Fibroblast of skin of abdomen (primary cell): ENCODE measurements at places on chromosomes 4 and X.
A peak's percentile ranks its signal among the peaks of the same experiment; 100 is the strongest.

DNA sequence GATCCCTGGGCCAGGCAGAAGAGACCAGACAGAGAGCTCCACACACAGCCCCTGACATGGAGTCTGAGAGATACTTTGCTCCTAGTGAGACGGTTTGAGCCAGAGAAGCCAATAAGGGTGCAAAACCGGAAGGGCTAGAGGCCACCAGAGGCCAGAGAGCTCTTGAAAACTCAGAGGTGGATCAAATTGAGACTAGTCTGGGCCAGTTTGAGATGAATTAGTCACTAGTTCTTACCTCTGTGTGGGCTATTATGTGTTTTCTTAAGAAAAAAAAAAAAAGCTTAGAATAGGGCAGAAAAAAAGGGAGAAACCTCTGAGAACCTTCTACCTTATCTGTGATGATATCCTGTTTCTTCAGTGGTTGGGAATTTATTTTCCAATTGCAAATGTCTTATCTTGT lies 110.4 kb upstream of the EDNRA start:
- DNase-seq, result no peak

- DNase-seq, result no peak
Measured at GRCh38 chrX:63664083-63664482, 120.9 kb downstream of the ARHGEF9 start.

DNA sequence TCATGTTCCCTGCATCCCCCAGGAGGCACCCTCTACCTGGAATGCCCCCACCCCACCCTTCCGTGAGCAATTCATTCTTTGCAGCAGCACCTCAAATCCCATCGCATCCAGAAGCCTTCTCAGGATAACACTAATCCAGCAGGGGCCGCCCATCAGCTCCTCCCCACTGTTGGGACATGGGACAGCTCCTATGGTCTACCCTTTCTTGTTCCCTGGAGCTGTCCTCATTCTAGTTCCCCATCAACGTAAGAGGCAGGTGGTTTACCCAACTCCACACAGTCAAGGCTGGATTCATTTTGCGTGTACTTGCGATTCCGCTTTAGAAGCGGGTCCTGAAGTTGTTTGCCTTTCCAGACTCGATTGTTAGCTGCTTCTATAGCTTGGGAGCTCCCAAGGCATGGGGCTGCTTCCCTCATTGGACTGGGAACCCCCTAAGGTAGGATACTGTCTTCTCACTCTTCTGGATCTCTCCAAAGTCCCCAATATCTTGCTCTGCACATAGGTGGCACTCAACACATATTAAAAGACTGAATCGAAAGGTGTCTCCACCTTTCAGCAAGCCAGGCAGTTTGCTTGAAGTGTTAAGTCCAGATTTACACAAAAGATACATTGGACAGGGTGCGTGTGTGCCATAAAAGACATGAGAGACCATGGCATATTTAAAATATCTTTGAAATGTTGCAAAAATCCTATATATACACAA lies 942 bp upstream of the APLN start:
- no peak for DNase-seq

DNA sequence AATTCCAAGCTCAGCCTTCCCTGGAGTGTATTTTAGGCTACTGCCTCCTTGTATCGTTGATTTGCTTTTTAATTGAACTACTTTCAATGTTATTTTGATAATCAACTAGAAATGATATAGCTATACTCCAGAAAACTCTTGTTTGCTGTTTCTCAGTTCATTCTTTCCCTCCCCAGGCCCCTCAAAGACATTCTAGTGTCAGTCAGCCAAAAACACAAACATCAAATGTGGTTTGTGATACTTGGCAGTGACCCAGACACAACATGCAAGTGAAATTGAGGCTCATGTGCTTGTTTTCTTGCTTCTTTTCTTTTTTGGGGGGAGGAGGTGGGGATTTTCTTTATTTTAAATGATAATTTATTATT lies 7.6 kb downstream of the FAT4 start:
- peak; percentile 55 for DNase-seq

DNA sequence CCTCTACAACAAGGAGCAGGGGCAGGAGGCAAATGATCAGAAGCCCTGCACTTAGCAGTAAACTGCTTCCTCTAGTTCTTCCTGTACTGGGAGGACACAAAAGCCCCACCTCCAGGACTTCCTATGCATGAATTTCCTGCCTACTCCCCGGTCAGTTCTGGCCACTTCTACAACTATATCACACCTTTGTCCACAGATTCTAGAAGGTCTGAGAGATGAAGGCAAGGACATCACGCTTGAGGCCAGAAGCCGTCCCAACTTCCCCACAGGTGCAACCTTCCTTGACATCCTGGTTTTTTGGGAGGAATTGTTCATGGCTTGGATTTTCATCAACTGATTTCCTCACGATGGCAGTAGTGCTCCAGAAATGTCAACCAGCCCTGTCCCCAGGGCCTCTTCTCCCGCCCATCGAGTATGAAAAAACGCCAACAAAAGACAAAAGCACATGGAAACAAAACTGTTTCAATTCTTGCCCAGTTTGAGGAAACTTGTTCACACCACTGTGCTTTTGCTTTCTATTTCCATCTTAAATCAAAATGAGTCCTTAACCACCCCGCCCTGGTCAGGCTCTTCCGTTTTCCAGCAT lies 206.5 kb upstream of the STK26 start:
- DNase-seq, result no peak

DNA sequence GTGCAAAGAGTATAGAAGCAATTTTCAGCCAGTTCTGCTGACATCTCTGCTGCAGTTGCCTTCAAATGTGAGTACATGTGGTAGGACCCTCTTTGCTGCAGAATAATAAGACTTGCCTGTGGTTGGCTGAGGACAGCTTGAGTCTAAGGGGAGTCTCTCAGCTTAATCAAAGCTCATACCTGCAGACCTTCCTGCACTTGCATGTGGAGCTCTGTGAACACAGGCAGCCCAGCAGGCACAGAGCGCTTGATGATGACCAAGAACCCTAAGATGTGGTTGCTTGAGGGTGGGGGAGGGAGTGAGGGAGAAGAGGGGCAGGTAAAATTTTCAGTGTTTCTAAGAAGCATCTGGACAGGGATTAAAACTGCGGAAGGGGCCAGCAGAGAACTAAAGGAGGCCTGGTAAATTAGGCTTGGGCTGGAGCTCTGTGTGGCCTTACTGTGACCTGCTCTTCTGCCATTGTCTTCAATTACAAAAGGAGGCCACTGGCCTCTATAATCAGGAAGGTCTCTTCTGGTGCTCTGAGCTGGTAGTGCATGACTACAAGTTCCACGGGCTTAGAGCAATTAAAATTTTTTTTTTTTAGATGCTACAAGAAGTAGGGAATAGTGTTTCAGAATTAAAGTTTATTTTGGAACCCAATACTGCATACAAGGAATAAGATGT lies 59.9 kb upstream of the CHRNA9 start:
- no peak for DNase-seq

- no peak for DNase-seq
Measured at GRCh38 chr4:101970547-101971155, 180.1 kb downstream of the BANK1 start.

- no peak for DNase-seq
Measured at GRCh38 chr4:71584585-71584984, 199.3 kb downstream of the GC start.

- DNase-seq, result no peak
Measured at GRCh38 chr4:82501154-82501442, 60.7 kb downstream of the TMEM150C start.

DNA sequence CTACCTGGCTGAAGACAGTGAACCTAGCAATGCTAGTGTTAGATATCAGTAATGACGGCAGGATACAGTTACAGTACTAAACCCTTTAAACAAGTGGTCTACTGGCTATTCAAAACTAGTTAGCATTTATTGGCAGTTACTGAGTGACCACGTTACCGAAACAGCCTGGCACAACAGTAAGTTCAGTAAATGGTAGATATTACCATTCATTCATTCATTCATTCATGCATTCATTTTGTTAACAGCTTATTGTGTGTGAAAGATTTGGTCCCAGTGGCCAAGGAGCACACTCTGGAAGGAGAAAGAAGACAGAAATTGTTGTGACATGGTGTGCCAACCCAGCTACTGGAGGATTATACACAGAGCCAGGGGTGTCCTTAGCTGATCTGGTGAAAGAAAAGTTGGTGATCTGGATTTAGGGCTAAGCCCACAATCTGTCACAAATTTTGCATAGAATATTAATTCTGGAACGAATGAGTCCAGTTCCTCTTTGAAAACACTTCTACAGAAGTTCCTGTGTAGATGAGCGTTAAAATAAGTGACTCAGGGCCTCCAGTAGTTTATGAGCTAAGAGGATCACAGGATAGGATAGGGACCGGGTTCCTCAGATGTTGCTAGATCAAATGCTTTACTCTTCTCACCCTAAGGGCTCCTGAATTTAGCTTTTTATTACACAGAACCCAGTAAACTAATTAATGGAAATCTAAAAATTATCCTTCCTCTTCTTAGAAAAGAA lies 179.1 kb downstream of the CBR4 start:
- no peak for DNase-seq

GRCh38 chr4:86530183-86530582 lies 63.9 kb upstream of the PTPN13 start:
- DNase-seq, result no peak

GRCh38 chr4:148015468-148015867 lies 283.6 kb downstream of the ARHGAP10 start:
- no peak for DNase-seq

- DNase-seq, result no peak
Measured at GRCh38 chrX:48999030-48999429, 3.0 kb downstream of the GRIPAP1 start.

DNA sequence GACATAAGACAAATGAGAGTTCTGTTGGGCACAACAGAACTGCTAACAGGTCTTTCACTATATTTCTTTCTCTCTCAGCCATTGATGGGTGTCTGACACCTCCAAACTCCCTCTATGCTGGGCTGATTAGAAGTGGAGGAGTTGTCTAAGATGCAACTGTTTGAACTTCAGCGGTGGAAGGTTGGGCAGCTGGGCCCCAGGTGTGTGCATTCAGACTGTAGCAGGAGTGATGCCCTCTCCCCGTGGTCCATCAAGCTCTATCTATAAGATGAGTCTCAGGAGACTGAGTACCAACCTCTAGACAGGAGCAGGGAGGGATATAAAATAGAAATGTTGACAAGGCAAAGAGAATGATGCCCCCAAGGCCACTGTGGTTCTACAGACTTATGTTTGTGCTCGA lies 28.2 kb upstream of the CHRNA9 start:
- DNase-seq, result no peak

- DNase-seq, result no peak
Measured at GRCh38 chrX:126376465-126376864, 176.1 kb downstream of the DCAF12L1 start.

DNA sequence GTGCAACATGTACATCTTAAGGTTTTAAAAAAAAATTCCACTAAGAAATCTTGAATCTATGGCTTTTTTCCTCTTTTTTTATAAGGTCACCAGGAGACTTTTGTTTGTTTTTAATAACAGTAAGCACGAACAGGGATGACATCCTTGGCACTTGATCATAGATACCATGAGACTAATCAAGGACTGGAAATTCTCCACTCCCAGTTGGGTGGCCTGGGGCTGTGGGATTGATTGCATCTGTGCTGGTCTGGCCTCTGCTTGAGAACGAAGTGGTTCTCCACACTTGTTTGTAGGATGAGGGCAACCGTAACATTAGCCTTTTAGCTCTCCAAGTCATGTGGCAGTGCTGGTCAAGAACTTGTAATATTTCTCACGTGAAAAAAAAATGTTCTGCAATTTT lies 35.4 kb downstream of the SNX25 start:
- no peak for DNase-seq

DNA sequence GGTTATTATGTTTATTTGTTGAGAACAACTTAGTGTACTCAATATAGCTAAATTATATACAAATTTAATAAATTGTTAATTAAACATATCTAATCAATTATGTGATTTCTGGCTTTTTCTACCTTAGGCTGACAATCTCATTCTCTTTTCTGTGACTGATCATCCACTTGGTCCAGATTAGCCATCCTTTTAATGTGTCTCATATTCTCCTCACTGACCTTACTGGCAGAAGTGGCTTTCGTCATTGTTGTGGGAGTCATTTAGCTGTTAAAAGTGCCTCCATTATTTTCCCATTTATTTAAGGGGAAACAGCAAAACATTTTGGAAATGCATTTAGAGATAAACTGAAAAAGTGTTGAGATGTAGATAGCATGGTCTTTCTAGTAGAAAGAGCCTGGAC lies 172.2 kb downstream of the CCSER1 start:
- DNase-seq, result no peak

DNA sequence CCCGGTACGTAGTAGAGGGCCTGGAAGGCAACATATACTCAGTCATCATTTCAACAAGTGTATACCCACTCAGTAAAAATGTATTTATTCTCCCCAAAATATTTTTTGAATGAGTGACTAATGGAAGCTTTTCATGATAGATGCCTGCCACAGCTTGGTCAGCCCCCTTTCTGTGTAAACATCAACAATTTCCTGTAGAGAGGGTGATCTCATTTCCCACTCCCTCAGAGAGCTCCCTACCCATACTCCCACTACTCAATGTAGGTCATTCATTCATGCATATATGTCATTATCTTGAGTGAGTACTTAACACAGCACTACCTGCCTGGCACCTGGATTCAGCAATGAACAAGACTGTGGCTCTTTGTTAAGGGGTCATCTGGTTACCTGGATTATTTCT lies 81.9 kb downstream of the STK32B start:
- DNase-seq, result no peak

DNA sequence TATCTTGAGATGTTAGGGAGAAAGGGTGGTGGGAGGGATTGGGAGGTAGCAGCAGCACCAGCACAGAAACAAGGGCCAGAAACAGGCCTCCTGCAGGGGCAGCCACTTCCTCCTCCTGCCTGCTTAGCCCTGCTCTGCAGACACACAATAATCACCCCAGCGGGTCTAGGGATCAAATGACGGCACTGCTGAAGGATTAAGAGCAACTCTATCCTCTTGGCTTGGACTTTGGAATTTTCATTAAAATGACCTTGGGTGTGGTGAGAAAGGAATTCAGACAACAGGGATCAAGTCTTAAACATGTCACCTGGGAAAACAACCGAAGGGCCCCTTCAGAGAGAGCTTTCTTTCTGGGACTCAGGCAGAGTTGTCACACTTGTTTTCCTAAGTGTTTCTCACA lies 353.4 kb downstream of the SPRY1 start:
- peak; percentile 9 for DNase-seq

DNA sequence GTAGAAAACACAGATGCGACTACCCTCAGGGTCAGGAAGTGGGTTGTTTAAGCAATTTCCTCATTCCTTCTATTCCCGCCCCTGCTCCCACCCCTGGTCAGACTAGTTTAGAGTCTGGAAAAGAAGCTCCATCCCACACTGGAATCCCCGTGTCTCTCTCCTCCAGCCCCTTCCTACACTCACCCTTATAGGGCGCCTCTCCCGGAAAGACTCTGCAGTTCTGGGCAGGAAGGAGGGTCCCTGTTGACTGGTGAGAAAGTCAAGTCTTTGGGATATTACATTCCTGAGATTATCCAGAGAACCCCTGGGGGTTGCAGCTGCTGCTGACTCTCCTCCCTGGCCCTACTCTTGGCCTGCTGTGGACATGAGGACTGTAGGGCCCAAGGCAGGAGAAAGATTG lies 11.9 kb downstream of the STARD8 start:
- peak; percentile 25 for DNase-seq

- no peak for DNase-seq
Measured at GRCh38 chr4:101596781-101597552, 193.6 kb upstream of the BANK1 start.

GRCh38 chr4:150145946-150146340 lies 67.7 kb downstream of the DCLK2 start:
- DNase-seq, result peak; percentile 36

GRCh38 chrX:45428831-45429230 lies 228.2 kb upstream of the DIPK2B start:
- peak; percentile 69 for DNase-seq

- no peak for DNase-seq
Measured at GRCh38 chrX:51889851-51890250, 3.6 kb upstream of the MAGED1 start.

- DNase-seq, result peak; percentile 28
Measured at GRCh38 chr4:32161392-32161791, 1441.2 kb downstream of the PCDH7 start.
